ENCODE measurements at places on chromosomes 13 and 19.

GRCh38 chr13:77434289-77434688 is 101.2 kb upstream of the SCEL start:
- DNase-seq, result no peak

- no peak for DNase-seq
Observed at GRCh38 chr13:62035981-62036380, 620.3 kb upstream of the PCDH20 start.

- no peak for DNase-seq
Observed at GRCh38 chr19:46294494-46294893, 2.3 kb upstream of the HIF3A start.

DNA sequence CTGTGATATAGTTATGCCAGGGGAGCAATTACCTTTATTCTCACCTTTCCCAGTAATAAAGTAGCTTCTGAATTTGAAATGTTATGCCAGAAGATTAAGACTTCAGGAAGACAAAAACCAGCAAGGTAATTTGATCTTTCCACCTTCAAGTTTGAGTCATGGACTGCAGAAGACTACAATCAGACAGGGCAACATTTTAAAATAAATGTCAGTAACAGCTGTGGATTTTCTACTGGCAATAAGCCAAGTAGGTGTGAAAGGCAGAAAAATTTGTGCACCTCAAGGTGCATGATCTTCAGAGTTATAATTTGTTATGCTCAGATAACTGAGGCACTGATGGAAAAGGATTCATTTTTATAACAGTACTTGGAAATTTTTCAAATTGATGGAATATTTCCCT is 54.9 kb downstream of the SLITRK1 start:
- no peak for DNase-seq

DNA sequence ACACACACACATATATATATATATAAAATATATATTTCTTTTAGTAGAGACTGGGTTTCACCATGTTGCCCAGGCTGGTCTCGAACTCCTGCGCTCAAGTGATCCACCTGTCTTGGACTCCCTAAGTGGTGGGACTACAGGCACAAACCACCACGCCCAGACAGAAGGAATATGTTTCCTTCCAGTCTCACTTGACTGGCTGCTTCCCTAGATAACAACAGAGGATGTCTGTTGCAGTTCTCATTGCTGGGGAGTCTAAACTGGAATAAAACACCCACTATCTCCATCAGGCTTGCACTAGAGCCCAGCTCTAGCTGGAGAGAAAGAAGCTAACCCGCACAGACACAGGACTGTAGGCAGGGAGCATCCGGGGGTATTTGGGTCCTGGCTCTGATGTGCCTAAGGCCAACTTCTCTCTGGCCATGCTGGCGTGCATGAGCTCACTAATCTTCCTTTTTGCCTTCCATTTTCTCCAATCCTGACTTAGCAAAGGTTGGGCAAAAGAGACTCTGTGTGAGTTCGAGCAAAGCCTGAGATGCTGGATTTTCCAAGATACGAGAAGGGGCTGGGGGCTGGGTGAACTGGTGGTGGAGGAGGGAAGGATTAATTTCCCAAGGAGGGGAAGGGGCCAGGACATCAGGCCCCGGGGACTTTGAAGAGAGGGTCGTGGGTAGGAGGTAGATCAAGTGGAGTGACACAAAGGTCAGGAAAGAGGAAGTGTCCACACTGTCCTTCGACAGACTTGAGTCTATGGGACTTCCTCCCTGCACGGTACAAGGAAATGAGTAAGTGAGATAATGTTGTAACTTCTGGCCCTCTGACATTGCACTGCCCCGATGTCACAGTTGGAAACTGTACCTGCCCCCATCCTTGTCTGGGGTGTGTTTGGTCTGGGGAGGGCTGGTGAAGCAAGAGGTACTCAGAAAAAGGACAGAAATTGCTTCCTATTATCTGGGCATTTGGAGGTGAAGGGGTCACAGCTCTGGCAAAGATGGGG is 22.5 kb upstream of the ALOX5AP start:
- no peak for DNase-seq

DNA sequence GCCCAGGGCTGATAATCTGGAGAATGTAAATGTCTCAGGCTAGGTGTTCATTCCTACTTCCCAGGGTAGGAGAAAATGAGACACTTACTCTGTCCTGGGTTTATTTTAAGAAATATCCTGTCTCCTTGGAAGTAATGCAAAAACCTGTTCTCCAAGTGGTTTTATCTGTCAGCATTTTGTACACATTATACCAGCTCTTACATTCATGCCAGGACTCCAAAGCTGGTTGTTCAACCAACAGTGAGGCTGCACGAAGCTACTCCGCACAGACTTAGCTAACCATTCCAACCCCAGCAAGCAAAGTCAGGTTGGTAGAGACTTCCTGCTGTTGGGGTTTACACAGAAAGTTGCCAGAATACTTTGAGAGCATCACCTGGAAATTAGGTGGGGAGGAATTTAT is 55.6 kb downstream of the SLC7A1 start:
- no peak for DNase-seq

GRCh38 chr13:31591642-31592233 is 147.6 kb upstream of the RXFP2 start:
- no peak for DNase-seq
